ENCODE measurements at places on chromosomes 13 and 19.

- DNase-seq = no peak
Observed at GRCh38 chr13:52348071-52348470, 57.9 kb downstream of the THSD1 start.

DNA sequence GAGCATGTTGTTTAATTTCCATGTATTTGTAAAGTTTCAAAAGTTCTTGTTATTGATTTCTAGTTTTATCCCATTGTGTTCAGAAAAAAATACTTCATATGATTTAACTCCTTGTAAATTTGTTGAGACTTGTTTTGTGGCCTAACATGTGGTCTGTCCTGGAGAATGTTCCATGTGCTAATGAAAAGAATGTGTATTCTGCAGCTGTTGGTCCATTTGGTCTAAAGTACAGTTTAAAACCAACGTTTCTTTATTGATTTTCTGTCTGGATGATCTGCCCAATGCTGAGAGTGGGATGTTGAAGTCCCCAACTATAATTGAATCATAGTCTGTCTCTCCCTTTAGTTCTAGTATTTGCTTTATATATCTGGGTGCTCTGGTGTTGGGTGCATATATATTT, 34.9 kb upstream of the TPP2 start:
- no peak for DNase-seq

DNA sequence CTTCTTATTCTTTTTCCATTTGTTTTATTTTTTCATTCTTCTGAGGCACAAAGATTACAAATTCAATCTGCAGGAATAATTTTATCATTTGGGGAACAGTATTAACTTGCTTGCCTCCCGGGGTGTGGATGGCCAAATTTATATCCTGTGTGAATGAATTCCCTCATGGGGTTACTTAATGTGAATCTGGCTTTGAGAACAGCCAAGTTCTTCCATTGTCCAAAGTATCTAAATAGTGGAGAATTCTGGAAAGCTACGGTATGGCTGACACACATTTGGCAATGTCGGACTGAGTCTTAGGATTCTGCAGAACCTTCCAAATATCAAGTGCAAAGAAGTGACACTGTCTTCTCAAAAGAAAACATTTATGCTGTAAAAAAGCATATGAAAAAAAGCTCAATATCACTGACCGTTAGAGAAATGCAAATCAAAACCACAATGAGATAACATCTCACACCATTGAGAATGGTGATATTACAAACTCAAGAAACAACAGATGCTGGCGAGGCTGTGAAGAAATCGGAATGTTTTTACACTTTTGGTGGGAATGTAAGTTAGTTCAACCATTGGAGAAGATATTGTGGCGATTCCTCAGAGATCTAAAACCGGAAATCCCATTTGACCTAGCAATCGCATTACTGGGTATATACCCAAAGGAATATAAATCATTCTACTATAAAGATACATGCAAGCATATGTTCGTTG, 620.2 kb downstream of the EFNB2 start:
- DNase-seq = no peak

GRCh38 chr19:21568816-21569493, 63.6 kb downstream of the ZNF429 start:
- peak; percentile 70 for DNase-seq

GRCh38 chr13:39941236-39941635, 285.8 kb downstream of the COG6 start:
- DNase-seq = no peak

- no peak for DNase-seq
Observed at GRCh38 chr19:54203151-54203611, 2.5 kb downstream of the RPS9 start.

- peak; percentile 14 for DNase-seq
Observed at GRCh38 chr13:114015969-114016295, 42.1 kb upstream of the C13orf46 start.

- DNase-seq = no peak
Observed at GRCh38 chr19:37982655-37983054, 75.6 kb downstream of the SIPA1L3 start.

GRCh38 chr13:109877809-109878208, 91.4 kb upstream of the IRS2 start:
- no peak for DNase-seq

- no peak for DNase-seq
Observed at GRCh38 chr19:45492627-45493470, 4.0 kb downstream of the RTN2 start.

GRCh38 chr13:24351423-24351822, 42.0 kb downstream of the C1QTNF9 start:
- DNase-seq = no peak

DNA sequence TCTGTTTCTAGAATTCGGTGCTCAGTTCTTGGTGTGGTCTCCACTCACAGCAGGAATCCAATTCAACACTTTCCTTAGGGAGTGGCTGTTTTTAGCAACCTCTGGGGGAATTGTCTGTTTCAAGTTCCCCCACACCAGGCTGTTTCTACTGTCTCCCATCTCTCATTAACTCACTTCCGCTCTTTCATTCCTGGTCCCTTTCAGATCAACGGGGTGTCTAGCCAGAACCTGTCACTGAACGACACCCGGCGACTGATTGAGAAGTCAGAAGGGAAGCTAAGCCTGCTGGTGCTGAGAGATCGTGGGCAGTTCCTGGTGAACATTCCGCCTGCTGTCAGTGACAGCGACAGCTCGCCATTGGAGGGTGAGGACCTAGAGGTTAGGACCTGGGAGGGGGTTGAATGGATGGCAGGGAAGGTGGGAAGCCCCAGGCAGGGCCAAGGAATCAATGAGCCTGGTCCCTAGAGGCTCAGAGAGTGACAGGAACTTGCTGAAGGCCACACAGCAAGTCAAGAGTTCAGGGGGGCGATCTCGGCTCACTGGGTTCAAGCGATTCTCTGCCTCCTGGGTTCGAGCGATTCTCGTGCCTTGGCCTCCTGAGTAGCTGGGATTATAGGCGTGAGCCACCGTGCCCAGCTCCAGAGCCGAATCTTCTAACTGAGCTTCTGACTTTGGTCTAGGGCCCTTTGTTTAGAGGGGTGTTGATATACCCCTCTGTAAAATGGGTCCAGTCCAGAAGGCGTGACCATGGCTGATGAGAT, 25.5 kb downstream of the TJP3 start:
- DNase-seq = no peak

GRCh38 chr13:95716231-95716630, 39.3 kb downstream of the DNAJC3 start:
- no peak for DNase-seq

DNA sequence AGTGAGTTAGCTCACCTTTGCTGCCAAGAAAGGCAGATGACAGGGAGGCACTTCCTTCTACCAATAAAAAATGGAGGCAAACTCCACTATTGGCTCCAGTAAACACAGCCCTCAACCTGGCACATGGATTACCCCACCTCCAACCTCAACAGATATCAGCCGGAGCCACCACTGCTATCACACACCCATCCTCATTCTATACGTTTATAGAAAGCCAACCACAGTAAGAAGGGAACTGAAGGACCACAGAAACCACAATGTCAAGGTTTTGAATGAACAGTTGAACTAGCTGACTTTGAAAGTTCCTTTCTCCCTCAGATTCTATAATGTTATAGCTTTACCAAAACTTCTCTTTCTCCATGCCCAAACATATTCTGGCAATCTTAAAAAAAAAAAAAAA, 526.2 kb downstream of the UQCRFS1 start:
- DNase-seq = no peak

GRCh38 chr19:40444825-40445312, 734 bp upstream of the SERTAD3 start:
- no peak for DNase-seq

- DNase-seq = peak; percentile 64
Observed at GRCh38 chr19:49677231-49677900, at the start of gene PRMT1. Gene PRMT1 (plus strand): TSS chr19:49677271. CDS start chr19:49677281, 10 bp downstream.

DNA sequence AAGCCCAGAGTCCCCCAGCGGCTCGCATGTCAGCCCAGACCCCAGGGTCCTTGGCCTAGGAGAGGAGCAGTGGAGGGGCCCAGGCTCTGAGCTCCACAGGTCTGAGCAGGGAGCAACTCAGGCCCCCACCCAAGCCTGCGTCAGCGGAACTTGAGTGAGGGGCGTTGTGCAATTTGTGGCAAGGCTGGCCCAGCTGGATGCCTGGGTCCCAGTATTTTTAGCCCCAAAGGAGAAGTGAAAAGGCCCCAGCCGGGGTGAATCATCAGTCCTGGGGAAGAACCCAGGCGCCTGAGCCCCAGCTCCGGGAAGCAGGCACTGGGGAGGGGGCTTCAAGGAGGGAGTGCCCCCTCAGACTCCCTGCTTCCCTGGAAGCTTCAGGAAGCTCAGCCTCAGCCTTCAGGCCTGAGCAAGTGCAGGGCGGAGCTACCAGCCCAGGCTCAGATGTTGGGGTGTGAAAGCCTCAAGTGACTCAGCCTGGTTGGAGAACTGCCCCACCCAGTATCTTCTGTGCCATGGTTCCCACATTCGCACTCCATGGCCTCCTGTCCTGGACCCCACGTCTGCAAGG, 7.2 kb downstream of the MED29 start:
- DNase-seq = peak; percentile 83

DNA sequence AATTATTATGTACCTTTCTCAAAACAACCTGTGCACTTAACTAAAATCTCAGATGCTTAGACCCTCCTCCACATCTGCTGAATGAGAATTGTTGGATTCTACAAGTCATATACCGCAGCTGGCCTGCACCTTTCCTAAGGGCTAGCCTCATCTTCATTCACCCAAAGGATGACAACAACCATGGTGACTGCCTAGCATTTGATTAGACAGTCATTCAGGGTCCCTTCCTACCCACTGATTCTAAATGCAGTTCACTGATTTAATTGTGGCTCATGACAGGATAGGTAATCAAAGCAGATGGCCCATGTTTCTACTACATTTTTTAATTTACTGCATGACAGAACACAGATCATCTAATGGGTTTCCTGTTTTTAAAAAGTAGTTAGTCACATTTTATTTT, 551.9 kb upstream of the SLC10A2 start:
- no peak for DNase-seq

GRCh38 chr13:99601535-99601934, 100.3 kb downstream of the TM9SF2 start:
- DNase-seq = no peak

GRCh38 chr13:29758531-29759114, 91.8 kb downstream of the UBL3 start:
- peak; percentile 68 for DNase-seq

DNA sequence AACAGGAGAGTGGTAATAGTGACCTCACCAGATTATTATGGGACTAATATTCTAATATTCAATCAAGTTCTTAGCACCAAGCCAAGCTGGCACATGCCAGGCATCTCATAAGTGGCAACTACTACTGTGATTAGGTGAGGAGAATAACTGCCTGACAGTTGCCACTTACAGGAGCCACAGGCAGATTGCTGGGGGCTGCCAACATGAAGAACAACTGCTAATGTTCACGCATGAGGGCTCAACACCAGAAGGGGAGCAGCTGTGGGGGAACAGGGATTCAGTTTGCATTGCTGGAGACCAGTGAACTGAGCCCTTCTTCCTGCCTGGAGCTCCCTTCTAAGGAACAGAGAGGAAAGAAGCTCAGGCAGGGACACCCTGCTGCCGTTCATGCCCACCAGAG, 504.5 kb downstream of the FOXO1 start:
- DNase-seq = no peak

DNA sequence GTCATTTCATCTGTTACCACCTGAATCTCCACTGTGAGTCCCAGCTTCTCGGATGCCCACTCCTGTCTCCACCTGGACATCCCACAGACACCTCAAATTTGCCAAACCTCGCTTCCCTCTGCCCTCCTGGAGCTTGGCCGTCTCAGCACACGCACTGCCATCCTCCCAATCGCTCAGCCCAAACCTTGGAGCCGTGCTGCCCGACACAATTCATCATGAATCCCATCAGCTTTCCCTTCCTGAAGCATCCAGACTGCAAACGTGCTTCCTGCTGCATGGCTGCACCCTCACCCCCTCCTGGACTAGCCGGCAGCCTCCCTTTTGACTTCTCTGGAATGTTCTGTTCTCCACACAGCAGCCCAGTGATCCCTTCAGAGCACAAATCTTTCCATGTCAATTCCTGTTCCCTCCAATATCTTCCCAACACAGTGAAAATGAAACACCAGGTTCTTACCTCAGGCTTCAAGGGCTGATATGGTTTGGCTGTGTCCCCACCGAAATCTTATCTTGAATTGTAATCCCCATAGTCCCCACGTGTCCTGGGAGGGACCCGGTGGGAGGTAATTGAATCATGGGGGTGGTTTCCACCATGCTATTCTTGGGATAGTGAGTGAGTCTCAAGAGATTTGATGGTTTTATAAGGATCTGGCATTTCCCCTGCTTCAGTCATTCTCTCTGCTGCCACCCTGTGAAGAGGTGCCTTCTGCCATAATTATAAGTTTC, 1.1 kb upstream of the PROZ start:
- DNase-seq = no peak

DNA sequence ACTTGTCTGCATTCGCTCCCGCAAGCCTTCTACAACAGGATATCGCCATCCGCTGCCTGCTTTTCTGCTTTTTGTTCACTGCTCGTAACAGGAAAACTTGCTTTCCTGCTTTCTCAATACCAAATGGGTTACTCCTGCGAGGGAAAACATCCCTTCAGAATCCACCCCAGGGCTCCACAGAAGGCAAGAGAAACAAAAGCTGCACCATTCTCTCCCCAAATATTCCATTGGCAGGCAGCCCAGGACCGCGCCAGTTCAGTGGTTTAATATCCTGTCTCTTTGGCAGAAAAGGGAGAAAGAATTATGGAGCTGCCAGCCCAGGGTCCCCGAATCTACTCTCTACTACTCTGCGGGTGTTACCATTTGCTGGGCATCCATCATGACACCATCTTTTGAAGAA, 84.7 kb upstream of the DOCK9 start:
- DNase-seq = no peak

DNA sequence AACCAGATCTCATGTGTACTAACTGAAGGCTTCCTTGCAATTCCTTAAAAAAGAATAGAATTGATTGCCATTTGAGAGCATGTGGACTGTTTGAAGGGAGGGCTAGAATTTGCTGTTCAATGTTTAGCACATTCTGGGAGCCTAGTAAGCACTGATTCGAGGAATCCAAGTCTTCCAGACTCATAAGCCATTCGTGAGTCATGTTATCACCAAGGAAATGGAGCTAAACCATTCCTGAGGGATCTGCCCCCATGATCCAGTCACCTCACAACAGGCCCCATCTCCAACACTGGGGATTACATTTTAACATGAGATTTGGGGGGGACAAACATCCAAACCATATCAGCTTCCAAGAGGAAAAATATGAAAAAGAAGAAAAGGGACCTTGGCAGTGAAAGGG, 276.4 kb downstream of the KCNRG start:
- DNase-seq = no peak

GRCh38 chr13:36088001-36088400, 43.2 kb downstream of the DCLK1 start:
- DNase-seq = no peak

- peak; percentile 30 for DNase-seq
Observed at GRCh38 chr13:30111810-30112209, 195.5 kb downstream of the KATNAL1 start.

- DNase-seq = no peak
Observed at GRCh38 chr13:65597839-65598818, 1632.0 kb downstream of the PCDH9 start.

DNA sequence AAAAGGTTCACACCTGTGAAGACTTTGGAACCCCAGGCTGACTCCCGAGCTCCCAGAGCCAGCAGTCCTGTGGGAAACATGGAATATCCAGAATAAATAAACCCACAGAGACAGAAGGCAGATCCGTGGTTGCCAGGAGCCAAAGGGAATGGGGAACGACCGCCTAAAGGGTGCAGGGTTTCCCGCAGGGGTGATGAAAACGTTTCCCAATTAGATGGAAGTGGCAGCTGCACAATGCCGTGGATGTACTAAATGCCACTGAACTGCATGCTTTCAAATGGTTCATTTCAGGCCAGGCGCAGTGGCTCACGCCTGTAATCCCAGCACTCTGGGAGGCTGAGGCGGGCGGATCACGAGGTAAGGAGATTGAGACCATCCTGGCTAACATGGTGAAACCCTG, 23.4 kb upstream of the DPRX start:
- no peak for DNase-seq

Data from activated CD4-positive, alpha-beta T cell treated with anti-CD3 and anti-CD28 coated beads, Interleukin-10, Interleukin-2, amounts not matched to agents 100 ng/mL and 50 ng/mL, durations not matched to agents 16 hours and 8 hours (primary cell).